ENCODE measurements at places on chromosomes 11 and 22.

GRCh38 chr11:63896071-63896470 is 20.9 kb downstream of the RCOR2 start:
- DNase-seq, result no peak

GRCh38 chr22:25758316-25758715 is 16.3 kb downstream of the MYO18B start:
- DNase-seq, result no peak

- DNase-seq, result no peak
These were observed 31.3 kb downstream of the SERPINH1 start for GRCh38 chr11:75593286-75593915.

- DNase-seq, result peak; percentile 4
These were observed 77.6 kb upstream of the KCNQ1OT1 start for GRCh38 chr11:2777386-2777785.

GRCh38 chr11:70608568-70609470 is 210.5 kb downstream of the CTTN start:
- DNase-seq, result no peak

GRCh38 chr11:6402561-6402981 is 12.3 kb downstream of the SMPD1 start:
- DNase-seq, result no peak

DNA sequence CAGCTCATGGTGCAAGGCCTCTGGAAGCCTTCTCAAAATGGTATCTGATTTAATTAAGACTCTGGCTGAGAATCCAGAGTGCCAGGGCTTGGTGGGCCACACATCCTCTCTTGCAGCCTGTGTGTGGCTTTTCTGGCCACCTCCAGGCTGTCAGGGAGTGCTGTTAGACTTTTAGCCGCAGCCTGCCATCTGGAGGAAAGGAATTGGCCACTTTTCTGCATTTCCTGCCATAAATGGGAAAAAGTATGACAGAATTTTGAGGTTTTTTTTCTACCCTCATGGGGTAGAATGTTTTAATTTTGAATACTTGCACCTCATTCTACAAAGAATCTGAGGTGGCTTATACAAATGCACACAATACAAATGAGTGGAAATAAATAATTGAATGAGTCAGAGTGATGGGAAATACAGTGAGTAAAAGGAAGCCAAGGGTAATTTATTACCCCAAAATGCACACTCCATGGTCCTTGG is 218.4 kb downstream of the ADAMTS15 start:
- DNase-seq, result no peak

DNA sequence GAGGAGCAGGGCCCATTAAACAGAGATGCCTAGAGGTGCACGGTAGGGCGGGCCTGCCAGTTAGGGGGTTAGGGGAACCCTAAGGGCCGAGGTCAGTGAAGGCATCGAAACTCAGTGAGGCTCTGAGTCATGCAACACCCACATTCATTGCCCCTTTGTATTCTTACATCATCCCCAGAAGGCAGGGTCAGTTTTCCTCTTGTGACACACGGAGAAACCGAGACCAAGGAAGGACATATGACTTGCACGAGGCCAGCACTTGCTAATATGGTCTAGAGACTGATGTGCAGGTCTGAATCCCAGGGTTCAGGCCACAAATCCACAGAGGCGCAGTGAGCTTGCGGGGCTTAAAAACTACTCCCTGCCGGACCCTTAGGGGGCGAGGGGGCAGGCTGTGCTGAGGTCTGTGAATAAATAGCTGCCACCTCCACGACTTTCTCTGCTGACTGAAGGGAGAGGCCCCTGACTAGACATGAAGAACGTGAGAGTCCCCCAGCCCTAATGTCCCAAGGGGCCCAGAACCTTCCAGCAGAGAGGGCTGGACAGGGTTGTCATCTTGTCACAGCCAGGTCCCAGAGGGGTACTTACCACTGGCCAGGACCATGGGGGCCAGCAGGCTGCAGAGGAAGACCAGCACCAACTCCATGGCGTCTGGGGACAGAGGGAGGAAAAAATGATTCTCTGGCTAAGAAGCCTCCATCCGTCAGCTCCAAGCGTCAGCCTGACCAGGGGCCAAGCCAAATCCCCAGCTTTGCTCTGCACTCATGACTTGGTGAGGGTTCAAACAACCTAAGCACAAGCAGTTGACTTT is 17.8 kb upstream of the FXYD2 start:
- DNase-seq, result no peak

GRCh38 chr11:2815762-2816496 is 69.6 kb downstream of the CDKN1C start:
- DNase-seq, result no peak

DNA sequence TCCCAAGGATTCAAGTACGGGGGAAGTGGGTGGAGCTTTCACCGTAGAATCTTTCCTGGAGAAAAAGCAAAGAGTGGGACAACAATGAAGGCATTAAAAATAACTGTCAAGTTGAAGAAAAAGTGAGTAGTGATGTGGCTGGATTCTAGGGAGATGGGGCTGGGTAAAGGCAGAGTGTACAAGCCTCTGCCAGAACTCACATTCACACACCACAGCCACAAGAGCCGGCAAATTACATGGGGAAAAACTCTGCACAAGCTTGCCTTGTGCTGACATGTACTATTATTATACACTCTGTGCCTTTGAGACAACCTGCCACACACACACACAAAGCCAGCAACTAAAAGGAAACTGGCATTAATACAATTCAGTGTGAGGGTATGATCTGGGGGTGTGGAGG is 182.6 kb downstream of the LARGE1 start:
- DNase-seq, result no peak

GRCh38 chr22:22770280-22770871 is 117.2 kb upstream of the IGLL5 start:
- peak; percentile 44 for DNase-seq

GRCh38 chr11:18526130-18526520 is 617 bp downstream of the TSG101 start:
- no peak for DNase-seq

DNA sequence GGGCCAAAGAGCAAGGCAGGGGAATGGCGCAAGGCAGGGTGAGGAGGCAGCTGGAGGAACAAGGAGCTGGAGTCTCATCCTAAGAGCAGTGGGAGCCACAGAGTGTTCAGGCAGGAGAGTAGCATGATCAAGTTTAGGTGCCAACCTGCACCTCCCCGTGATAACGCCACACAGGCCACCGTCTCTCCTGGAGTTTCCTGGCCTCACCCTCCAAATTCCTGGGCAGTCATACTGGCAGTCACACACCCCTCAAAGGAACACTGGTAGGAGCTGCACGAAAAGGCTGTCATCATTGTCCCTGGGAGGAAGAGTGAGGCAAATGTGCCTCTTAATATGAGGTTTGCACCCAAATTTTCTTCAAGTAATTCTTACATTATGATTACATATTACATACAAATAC is 36.3 kb upstream of the RTL6 start:
- DNase-seq, result no peak

- DNase-seq, result no peak
These were observed 51.6 kb upstream of the BARX2 start for GRCh38 chr11:129323896-129324502.

DNA sequence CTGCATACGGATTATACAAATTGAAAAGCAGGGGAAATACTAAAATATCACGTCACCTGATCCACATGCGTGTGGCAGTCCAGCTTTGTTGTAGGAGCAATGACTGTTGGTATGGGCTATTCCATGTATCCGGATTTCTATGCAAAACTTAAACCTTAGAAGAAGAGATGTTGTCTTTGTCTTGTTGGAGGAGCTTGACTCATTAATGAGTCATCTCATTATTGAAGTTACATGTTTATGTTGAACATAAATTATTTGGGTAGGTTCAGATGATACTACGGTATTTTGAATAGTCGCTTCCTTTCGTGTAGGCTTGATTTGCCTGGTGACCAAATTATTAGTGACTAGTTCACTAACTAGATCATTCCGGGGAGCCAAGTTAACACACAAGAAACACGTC is 806 bp upstream of the SAAL1 start:
- DNase-seq, result no peak

GRCh38 chr11:111719379-111719778 is 46.8 kb downstream of the PPP2R1B start:
- DNase-seq, result no peak

GRCh38 chr22:44916281-44917231 is 93.2 kb downstream of the PHF21B start:
- no peak for DNase-seq
